ENCODE measurements at places on chromosomes 12 and 14. TPM values are rescaled to one million over a fixed set of nuclear protein-coding genes. Genes with fewer than 3 reads are reported as not detected.

The ARHGEF25 gene
- total RNA-seq, result 0.27 TPM

The XRCC3 gene
- 4.6 TPM for total RNA-seq

The NANOG gene
- not detected for total RNA-seq

The CKAP4 gene
- total RNA-seq, result 15.7 TPM

The TAS2R13 gene
- 0.41 TPM for total RNA-seq

The SDSL gene
- 0.50 TPM for total RNA-seq

The GPRC5D gene
- not detected for total RNA-seq

The ACSS3 gene
- total RNA-seq, result not detected

The ZBTB39 gene
- 6.9 TPM for total RNA-seq

The NACA gene
- total RNA-seq, result 1,479 TPM

The TGM1 gene
- total RNA-seq, result 3.9 TPM

The SMOC1 gene
- not detected for total RNA-seq

The ADAM21 gene
- total RNA-seq, result not detected

The HOXC4 gene
- not detected for total RNA-seq

The OR4E2 gene
- not detected for total RNA-seq

The OAS1 gene
- total RNA-seq, result 2.6 TPM

The TMEM119 gene
- total RNA-seq, result 2.6 TPM

The PTCSC3 gene
- not detected for total RNA-seq

The PROX2 gene
- total RNA-seq, result 0.25 TPM

The ANG gene
- 0.27 TPM for total RNA-seq

The SLC8A3 gene
- total RNA-seq, result not detected

The GALNT4 gene
- total RNA-seq, result 6.3 TPM

The CCDC196 gene
- not detected for total RNA-seq

The HVCN1 gene
- 4.1 TPM for total RNA-seq

The LAG3 gene
- total RNA-seq, result 1.4 TPM

The RNASE3 gene
- total RNA-seq, result not detected

The CD163 gene
- total RNA-seq, result 1.1 TPM

The LMNTD1 gene
- not detected for total RNA-seq

The WNT5B gene
- not detected for total RNA-seq

The METAP2 gene
- 60.2 TPM for total RNA-seq

The GLIPR1L1 gene
- total RNA-seq, result not detected

The BDKRB2 gene
- total RNA-seq, result not detected

The SLC17A8 gene
- not detected for total RNA-seq

The NINJ2 gene
- 1.1 TPM for total RNA-seq

The LRRIQ1 gene
- not detected for total RNA-seq

The DACT1 gene
- total RNA-seq, result 1.3 TPM

The PMEL gene
- not detected for total RNA-seq

All from CD4-positive, alpha-beta T cell (primary cell).